ENCODE measurements at places on chromosomes 7 and 10.

- DNase-seq = peak; percentile 22
These were observed 36.1 kb upstream of the CUL1 start for GRCh38 chr7:148662646-148663045.

DNA sequence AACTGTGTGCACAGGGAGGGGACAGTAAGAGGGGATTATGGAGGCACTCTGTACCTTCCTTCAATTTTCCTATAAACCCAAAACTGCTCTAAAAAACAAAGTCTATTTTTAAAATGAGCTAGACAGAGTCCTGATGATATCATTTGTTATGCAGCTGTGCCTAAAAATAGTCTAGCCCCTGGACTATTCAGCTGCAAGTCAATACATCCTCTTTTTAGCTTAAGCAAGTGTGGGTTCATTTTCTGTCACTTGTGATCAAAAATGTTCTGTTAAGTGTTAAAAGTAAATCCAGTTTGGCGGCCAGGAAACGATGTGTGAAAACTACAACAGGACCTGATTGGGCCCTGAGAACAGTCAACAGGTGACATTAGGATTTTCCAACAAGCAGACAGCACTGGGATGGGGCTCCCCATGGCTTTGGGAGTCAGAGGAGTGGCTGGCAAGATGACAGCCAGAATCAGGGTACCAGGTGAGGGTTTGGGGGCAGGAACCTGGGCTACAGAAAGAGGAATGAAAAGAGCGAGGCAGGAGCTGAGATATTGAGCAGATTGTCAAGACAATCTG is 33.9 kb downstream of the FAM107B start:
- DNase-seq = no peak

- DNase-seq = no peak
These were observed 18.0 kb downstream of the GET4 start for GRCh38 chr7:894164-894867.

DNA sequence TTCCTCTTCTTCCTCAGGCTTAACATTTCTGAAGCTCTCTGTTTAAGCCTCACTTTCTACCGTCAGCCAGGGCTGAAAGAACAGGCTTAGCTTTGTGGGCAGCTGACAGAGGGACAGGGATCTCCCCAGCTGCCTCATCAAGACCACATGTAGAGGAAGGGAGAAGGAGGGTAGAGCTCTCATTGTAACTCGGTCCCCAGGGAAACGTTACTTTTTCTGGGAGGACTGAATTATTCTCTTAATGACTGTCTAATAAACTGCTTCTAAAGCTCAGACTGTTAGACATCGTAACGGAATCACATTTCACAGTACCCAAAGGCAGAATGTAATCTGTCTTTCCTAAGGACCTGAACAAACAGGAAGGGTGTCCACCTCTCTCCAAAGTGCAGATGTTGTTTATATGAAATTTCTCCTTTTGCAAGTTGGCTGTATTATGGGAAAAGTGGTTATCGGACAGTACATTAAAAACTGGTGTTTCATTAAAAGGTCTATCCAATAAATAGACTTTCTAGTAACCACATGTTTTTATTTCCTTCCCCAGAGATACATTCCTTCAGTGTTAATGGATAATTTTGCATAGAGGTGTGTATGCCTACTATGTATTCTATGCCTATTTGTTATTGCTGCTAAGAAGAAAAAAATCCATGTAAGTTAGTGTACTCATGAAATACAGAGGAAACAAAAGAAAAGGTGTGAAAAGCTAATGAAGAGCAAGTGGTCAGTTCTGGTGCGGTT is 144.2 kb downstream of the CTTNBP2 start:
- no peak for DNase-seq

DNA sequence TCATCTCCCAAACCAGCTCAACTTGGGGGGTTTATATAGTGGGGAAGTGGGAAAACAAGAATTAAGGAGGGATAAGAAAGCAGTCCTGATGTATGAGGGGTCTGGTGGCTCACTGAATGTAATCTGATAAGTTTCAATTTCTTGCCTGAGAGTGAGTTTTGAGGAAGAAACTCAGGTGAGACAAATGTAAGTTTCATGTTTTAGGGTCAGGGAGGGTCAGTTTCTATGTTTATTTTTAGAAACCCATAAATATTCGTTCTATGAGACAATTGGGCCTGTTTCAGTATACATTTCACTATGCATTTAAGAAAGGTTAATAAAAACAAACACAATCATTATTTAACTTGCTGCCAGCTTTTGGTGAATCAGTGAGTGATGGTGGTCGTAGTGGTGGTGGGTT is 128.0 kb upstream of the MBL2 start:
- DNase-seq = no peak
